Left colon (tissue), 2 donors: ENCODE measurements at places on chromosomes 13 and 19.

GRCh38 chr13:42907745-42908144 is 84.3 kb downstream of the EPSTI1 start:
- no peak for DNase-seq

DNA sequence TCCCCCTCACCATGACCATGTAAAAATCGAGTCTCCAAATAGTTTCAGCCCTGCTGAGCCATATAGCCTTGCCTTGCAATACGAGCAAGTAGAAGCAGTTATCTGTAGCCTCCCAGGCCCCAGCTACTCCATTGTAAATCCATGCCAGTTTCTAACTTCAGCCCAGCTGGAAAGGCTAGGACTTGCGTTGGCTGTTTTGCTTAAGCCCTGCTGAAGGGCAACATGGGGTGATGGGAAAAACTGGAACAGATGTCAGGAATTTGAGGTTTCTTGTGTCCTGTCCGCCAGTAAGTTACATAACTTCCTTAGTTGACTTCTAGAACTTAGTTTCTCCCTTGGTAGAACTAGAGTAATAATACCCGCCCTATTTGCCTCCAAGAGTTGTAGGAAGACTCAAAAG is 216.0 kb upstream of the SERP2 start:
- DNase-seq = no peak

- DNase-seq = no peak
Observed at GRCh38 chr13:44300895-44301638, 72.6 kb upstream of the SERP2 start.

GRCh38 chr19:32748497-32748896 is 28.9 kb downstream of the TDRD12 start:
- no peak for DNase-seq
